Midbrain (tissue), 1 donor: ENCODE measurements at places on chromosomes 4 and X.
A peak's percentile ranks its signal among the peaks of the same experiment; 100 is the strongest.

- no peak for DNase-seq
Observed at GRCh38 chr4:181127171-181127570, 1116.0 kb upstream of the TENM3 start.

DNA sequence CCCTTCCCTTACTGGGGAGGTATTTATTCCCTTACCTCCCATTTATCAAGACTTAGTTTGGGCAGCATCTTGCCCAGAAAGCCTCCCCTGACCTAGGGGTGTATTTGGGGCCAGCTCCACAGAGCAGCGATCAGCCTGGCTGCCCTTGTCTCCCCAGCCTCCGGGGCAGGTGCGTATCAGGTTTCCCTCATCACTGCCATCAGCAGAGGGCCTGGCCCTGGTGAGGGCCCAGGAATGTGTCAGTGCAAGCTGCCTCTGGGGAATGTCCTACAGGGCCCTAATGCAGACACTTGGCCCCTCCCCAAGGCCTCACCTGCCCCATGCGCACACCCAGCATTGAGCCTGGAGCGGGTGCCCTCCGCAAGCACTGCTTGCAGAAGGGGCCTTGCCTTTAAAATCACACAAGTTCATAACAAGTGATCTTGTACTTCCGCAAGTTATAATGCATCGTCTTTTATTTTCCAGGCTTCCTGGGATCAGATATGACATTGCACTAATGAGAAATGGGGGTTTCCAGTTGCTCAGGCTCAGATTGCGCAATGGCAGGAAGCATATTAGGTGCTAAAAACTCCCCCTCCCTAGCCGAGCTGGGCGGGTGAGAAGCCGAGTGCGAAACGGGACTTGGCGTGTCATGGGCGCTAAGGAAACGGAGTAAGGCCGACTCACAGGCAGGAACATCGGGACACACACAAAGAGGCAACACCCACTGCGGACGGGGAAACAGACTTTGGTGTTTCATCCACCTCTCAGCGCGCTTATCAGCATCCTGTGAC is 25.4 kb upstream of the AFAP1 start:
- DNase-seq = no peak

DNA sequence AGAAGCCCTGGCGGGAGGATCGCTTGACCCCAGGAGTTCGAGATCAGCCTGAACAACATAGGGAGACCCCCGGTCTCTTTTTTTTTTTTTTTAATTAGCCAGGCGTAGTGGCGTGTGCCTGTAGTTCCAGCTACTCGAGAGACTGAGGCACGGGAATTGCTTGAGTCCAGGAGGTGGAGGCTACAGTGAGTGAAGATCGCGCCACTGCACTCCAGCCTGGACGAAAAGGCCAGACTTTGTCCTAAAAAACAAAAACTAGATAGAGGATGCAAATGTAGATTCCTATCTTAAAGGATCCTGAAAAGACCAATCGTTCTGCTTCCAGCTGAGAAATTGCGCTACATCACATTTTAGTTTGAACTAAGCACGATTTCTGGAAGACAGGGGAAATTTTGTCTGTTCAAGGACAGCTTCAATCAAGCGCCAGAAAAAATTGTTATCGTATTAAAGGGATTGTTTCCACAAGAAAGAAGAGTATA is 627 bp upstream of the HSD17B11 start:
- no peak for DNase-seq

DNA sequence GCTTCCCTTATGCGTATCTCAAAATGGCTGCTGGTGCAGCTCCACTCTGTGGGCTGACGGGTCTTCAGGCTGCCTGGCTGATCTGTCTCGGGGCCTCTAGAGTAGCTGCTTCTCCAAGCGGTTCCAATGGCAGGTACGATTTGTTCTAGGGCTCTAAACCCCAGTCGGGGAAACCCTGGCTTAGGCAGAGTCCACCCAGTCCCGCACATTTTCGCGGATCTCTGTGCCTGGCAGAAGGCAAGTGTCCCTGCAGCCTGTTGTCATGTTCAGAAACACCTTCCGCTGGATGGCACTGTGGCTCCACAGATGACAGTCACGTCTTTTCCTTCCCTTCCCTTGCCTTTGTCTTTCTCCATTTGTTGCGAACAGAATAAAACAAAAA is 54.4 kb downstream of the NBDY start:
- peak; percentile 89 for DNase-seq

DNA sequence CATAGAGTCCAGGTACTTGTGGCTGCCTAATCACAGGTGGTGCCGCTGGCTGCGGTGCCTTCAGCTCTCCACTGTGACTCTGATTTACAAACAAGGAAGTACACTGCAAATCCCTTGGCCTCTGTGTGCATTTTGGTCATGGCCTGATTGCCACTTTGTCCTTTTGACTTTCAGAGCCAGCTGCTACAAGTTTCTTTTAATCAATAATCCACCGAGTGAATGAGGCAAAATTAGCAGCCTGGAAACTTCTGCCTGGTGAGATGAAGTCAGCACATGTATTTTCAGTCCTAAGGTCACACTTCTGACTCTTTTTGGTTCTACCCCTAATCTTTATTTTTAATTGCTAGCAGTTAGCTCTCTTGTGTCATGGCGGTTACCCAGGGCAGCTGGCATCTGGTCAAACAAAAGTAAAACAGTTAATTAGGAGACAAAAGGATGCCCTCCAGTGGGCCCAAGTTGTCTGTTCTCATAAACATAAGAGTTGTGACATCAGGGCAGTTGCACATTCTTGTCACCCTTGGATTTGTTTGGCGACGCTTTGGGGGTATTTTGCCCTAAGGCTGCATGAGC is 62.3 kb upstream of the LNX1 start:
- no peak for DNase-seq
